Stimulated activated CD4-positive, alpha-beta T cell treated with anti-CD3 and anti-CD28 coated beads, TNF-alpha, amount 100 ng/mL, for 24 hours (primary cell): ENCODE measurements at places on chromosomes 11 and 22.

DNA sequence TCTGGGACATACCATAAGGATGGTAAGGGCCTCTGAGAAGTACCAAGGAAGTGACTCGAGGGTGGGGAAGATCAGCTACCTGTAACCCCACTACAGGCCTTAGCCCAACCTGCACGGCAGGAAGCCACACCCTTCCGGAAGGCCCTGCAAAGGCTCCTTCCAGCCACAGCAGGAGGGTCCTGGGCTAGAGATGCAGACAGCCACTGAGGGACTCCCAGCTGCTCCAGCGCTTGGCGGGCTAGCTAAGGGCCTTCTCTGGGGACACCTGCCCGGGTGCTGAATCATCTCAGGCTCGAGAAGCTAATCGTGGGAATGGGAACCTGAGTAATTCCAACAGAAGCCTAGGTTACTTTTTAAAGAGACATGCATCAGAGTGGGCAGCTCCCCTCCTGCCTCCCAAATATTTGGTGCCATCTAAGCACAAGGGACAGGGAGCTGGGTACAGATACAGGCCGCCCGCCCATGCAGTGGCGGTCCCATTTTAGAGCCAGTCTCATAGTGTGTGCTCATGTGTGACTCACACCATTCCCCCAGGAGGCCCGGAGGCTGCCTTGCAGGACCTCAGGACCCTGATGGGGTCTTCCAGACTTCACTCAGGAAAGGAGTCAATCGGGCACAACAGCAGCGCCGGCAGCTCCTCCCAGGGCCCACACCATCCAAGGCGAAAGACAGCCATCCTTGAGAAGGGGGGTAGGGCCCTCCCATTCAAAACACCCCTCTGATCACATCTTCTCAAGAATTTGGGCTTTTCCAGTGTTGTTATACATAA is 8.0 kb downstream of the MYH9 start:
- no peak for DNase-seq

GRCh38 chr11:2912498-2912897 is 16.7 kb downstream of the PHLDA2 start:
- no peak for DNase-seq

- DNase-seq: no peak
These were observed 188.3 kb downstream of the OPCML start for GRCh38 chr11:133343951-133344350.

- no peak for DNase-seq
These were observed 14.4 kb upstream of the UPK3A start for GRCh38 chr22:45270095-45271020.

GRCh38 chr11:79249295-79249993 is 191.4 kb downstream of the TENM4 start:
- no peak for DNase-seq

DNA sequence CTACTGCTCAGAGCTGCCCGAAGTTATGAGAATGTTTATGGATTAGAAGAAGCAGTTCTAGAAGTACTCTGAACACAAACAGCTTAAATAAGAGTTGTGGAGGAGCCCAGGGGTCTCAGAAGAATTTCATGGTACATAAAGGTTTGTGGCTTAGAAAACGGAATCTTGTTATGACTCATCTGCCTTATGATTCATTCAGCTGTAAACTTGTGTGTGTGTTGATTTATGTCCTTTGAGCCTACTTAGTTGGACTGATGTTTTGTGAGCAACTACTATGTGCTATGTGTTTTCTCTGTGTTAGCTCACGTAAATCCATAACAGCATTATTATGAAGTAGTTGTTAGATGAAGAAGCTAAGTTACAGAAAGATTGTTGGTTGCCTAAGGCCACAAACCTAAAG is 203.7 kb downstream of the PGR start:
- no peak for DNase-seq

DNA sequence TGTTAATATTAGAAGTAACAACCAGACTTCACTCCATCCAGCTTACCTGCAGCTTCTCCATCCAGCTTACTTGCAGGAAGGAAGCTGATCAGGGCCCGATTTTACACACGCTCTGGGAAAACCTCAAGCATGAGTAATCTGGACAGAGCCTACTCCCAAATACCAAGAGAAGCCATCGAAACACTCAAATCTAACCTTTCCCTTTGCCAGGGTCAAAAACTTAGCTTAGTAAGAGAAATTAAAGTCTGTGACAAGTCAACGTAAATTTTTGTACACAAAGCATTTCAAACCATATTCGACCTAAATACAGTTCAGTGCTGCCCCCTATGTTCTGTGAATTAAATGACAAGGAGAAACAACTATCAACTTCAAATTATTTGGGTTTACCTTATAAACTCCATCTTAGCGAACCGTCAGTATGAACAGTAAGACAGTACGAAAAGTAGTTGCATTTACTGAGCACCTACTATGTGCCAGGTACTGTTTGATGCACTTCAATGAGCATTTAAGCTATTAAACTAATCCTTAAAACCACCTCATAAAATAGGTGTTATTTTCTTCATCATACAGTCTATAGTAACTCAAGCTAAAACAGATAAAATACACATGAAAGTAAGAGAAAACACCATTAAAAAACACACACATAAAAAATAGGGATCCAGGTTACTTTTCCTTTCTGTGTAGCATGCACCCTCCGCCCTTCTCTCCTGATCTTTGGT is 36.9 kb downstream of the ARFGAP3 start:
- DNase-seq: no peak

GRCh38 chr11:121452609-121453150 is at the start of gene SORL1-AS1:
SORL1-AS1 (minus strand) TSS chr11:121452967.
- DNase-seq: peak; percentile 55

DNA sequence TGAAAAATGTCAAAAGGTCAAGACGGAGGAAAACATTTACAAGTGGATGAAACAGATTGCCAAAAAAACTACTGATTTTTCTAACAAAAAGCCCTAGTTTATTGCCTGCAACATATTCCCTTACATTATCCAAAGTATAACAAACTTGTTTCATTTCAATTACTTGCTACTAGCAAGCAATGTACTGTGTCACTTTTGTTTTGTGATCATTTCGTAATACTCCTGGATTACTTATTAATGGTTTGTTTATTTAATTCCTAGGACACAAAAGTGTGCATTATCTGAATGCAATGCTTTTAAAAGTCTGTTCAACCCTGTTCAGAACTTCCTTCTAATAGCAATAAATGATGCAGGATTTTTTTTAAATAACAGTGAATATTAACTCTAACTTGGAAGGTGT is 50.9 kb downstream of the CCDC34 start:
- DNase-seq: no peak

GRCh38 chr11:16310943-16311342 is 45.4 kb downstream of the SOX6 start:
- no peak for DNase-seq

DNA sequence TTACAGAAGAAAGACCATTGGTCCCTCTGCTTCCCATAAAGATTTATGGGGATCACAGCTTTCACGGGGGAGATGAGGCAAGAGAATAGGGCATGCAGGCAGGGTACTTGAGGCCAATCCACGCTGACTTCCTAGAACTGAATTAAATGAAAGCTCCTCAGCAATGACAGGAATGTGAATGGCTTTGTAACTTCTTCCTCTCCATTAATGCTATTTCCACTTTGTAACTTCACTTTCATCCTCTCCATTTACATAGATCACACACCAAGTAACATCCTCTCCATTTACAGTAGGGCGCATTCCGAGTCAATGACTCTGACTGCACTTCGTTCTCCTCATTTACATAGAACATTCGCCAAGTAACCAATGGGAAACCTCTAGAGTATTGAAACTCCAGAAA is 89.8 kb downstream of the PIWIL4 start:
- no peak for DNase-seq

GRCh38 chr11:18245396-18245795 is 3.1 kb downstream of the SAA2 start:
- DNase-seq: no peak

- peak; percentile 89 for DNase-seq
These were observed 14.8 kb downstream of the CD6 start for GRCh38 chr11:60985991-60986915.
